ENCODE measurements at places on chromosomes 4 and X.

DNA sequence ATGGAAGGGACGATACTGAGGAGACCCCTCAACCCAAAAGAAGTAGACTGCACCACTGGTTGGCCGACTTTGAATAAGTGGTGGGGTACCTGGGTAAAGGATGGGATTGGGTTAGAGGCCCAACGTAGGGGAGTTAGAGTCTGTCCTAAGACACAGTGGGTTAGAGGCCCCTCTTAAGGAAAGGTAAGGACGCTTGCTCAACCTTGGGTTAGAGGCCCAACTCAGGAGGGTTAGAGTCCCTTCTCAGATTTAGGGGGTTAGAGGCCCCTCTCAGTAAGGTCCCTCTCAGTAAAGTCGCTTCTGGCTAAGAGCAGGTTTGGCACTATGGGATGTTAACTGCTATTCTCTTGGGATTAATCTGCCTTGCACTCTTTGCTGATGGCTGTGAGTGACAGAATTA is 81.3 kb downstream of the ACOX3 start:
- DNase-seq, result no peak

DNA sequence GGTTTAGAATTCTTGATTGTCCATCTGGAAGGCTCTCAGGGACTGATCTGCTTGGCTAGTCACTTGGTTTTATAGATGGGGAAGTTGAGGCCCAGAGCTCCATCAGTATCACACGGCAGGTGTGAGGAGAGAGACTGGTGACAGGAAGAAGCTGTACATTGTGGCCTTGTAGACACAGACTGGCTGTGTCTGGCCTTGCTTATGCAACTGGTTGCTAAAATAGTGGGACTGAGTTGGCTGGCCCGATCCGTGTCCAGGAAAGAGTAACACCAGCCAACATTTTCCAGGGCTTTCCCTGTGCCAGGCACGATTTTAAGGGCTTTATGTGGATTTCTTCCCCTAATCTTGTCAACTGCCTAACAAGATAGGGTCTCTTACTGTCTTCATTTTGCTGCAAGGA is 2.8 kb downstream of the TBC1D14 start:
- no peak for DNase-seq

DNA sequence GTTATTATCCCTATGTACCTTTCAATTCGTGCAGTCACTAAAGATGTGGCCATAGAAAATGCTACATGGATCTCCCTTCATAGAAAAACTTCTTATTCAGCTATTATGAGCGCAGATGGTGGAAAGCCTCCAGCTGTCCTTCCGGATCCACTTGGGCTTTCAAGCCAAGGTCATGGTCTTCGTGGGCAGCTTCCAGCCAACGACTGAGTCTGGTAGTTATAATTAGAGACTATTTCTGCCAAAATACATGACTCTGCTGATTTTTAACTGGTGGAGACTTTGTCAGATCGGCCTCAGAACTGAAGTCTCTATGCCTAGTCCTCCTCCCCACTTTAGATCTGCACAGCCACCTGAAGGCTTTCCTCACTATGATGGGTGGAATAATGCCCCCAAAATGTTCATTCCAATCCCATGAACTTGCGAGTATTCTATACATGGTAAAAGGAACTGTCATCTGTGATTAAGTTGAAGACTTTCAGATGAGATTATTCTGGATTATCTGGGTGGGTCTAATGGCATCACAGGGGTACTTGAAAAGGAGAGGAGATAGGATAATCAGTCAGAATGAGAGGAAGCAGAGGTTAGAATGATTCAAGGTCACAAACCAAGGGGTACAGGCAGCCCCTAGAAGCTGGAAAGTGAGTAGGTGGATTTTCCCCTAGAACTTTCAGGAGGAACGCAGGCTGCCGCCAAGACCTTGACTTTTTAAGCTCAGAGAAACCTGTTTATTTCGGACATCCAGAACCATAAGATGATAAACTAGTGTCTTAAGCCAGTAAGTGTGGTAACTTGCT is 171.1 kb upstream of the CXCL13 start:
- DNase-seq, result no peak

DNA sequence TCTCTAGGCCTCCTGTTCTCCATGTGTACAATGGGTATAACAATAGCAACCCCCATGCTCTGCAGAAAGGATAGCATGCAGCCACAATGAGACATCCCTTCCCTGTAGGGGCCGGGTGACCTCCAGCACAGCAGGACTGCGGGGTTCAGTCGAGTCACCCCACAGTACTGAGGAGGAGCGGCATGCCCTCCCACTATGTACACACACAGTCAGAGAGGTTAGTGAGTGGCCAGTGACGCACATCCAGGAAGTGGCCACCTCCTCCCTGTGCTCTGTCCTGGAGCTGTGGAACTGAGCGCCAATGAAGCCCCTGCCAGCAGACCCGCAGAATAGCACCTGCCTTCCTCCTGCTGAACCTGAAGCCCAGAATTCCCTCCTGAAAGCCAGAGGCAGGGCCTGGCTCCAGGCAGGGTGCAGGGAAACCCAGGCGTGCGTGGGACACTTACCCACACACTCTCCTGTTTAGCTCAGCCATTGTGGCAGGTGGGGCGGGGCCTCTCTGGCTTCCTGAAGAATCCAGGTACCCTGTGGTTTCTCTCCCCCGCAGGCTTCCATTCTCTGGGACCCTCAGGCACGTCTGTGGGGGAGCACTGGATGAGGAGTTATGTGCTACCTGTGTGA is 50.0 kb downstream of the WFS1 start:
- DNase-seq, result no peak

GRCh38 chr4:97027728-97028410 is 1115.4 kb downstream of the STPG2 start:
- no peak for DNase-seq

DNA sequence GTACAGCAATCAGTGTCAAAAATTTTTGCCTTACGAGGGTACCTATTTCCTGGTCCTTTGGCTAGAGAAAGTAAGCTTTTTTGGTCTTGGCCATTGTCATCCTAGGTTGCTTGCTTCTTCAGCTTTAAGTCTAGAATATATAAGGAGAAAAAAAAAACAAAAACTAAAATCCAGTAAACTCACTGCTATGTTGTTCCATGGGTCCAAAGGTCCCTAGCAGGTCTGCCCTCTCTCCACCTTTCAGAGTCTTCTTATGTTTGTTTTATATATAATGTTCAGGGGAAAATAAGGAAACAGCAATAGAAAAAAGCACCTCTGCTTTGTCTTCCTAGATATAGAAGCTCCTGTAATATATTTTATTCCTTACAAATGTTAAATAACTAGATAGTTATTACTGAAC is 18.1 kb upstream of the BMP2K start:
- DNase-seq, result no peak

- no peak for DNase-seq
Observed at GRCh38 chr4:98284640-98285046, 23.5 kb downstream of the RAP1GDS1 start.

DNA sequence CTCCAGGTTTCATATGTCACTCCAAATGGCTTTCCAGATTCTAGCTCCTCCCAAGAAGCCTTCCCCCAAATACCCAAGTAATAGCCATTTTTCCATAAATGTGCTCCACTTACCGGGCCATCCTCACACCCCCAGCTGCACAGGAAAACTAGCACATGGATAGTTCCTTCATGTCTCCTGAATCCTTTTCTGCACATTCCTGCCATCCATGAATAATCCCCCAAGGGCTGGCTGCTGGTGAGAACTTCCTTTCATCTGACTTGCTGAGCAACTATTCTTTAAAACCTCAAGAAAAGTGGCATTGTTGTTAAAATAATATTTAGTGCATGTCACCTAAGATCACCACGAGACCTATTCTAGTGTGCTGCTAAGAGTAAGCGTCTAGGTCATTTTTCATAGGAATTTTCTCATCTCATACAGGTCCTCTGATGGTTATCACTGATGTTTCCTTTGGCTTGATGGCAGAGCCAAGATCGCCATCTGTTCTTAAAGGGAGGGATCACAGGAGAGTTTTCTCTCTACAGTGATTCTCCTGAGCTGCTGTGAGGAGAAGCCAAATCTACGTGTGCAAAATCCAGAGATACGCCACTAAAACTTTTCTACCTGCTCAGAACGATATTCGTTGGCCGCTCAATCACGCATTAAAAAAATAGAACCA is 71.3 kb downstream of the MAP3K15 start:
- DNase-seq, result no peak

GRCh38 chrX:54597728-54598127 is 67.7 kb downstream of the GNL3L start:
- DNase-seq, result no peak

DNA sequence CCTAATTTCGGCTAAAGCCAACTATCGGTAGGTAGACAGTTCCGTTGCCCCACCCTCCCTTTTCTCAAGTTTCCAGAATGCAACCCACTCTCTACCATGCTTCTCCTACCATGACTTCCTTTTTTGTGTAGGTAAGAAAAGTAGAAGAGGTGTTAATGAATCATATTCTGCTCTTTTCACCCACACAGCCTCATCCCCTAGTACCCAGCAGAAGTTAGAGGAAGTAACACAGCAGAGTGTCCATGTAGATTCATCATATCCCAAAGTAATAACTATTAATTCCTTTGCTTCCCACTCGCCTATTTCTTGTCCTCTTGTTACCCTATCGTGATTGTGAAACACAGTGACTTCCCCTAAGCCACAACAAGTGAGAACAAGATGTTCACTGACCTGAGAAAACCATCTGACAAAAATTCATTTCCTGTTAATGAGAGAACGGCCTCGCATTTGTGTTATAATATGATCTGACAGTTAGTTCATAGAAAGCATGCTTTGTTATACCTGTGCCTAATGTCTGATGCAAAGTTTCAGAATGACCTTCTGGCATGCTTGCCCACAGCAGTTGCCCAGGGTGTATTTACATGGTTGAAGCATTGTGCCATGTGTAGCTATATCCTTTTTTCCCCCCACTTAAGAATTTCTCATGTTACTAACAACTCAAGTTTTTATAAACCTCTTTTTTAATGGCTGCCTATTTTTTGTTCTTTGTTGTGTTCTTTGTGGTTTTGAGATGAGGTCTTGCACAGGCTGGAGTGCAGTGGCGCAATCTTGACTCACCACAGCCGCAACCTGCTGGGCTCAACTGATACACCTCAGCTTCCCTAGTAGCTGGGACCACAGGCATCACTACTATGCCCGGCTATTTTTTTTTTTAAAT is 185.6 kb downstream of the RAP1GDS1 start:
- no peak for DNase-seq

DNA sequence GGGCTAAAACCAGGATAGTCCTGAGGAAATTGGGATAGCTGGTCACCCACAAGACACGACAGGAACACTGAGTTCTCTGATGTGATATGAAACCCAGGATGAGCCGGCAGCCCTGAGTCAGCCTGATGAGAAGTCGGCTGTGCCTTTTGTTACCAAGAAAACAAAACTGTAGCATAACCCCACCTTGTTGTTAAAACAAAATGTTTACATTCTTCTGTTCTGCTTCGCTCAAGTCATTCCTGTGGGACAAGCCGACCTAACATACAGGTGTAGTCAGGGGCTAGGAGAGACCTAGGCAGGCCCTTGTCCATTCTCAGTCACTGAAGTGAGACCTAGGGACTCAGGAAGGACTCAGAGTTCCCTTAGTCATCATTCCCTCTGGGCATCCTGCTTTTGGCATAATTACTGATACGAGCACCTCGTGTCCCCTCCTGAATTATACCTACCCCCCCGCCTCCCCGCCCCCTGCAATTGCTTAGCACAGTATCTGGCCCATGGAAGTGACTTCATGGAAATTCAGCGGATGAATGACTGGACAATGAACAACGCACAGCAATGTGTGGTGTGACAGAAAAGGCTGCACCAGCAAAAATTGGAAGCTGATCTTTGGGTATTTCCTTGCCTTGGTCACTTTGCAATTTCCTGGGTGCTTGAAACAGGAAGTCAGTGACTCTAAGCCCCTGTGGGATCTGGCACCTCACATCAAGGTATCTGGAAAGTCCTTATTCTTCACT is 31.9 kb upstream of the TLR2 start:
- no peak for DNase-seq

- DNase-seq, result peak; percentile 39
Observed at GRCh38 chr4:47145630-47146029, 114.3 kb downstream of the GABRB1 start.

DNA sequence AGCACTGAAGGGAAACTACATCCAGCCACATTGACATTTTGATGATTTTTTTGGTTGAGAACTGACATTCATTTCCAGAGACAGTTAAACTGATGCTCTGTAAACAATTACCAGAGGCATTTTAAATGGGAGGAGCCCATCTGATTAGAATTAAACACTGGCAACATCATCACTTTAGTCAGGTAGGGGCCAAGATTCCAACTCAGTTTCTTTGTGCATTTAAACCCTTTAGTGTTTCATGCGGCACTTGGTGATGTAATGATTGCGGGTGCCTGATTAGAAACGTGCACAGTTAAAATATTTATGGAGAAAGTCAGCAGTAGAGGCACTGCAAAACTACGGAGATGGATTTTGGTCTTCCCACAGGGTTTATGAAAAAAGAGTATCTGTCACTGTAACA is 16.1 kb downstream of the TNIP3 start:
- DNase-seq, result no peak

GRCh38 chrX:1453395-1453783 is 680 bp upstream of the ASMTL start:
- no peak for DNase-seq

DNA sequence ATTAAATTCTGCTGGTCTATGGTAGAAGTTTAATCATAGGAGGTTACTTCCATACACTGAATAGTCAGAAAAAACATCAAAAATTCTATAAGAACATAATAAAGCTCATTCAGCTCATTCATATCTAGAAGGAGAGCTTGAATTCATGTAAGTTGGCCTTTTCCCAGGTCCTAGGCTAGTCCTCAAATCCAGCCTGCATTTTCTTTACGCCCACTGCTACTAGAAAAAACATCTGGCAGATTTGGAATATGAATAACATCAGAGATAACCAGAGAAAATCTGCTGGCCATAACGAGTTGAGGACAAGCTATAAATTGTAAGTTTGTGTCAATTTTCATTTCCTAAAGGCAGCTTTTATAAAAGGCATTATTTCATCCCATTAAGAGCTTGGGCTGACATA is 95.5 kb downstream of the MXRA5 start:
- DNase-seq, result no peak

Data from GM13977 (cell line).